Substantia nigra (tissue), 51 donors: ENCODE measurements at places on chromosomes 16 and 17.

DNA sequence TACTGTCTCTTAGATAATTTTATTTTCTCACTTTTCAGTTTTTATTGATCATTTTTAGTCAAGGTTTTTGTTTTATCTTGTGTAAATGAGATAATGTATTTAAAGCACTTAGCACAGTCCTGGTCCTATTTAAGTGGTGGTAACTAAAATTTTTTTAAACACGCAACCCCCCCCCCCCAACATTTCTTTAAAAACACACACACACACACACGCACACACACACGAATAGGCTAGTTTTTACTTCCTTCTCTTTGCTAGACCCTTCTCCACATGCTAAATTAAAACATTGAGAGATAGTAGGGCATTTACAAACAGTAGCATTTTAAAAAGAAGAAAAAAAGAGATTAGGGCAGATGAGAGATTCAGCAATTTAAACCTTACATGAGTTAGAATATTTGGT, 5.0 kb downstream of the NFATC3 start:
- no peak for DNase-seq

GRCh38 chr16:55700961-55701360, 45.2 kb downstream of the SLC6A2 start:
- no peak for DNase-seq

GRCh38 chr16:19228052-19228451, 57.5 kb upstream of the CLEC19A start:
- DNase-seq, result no peak

DNA sequence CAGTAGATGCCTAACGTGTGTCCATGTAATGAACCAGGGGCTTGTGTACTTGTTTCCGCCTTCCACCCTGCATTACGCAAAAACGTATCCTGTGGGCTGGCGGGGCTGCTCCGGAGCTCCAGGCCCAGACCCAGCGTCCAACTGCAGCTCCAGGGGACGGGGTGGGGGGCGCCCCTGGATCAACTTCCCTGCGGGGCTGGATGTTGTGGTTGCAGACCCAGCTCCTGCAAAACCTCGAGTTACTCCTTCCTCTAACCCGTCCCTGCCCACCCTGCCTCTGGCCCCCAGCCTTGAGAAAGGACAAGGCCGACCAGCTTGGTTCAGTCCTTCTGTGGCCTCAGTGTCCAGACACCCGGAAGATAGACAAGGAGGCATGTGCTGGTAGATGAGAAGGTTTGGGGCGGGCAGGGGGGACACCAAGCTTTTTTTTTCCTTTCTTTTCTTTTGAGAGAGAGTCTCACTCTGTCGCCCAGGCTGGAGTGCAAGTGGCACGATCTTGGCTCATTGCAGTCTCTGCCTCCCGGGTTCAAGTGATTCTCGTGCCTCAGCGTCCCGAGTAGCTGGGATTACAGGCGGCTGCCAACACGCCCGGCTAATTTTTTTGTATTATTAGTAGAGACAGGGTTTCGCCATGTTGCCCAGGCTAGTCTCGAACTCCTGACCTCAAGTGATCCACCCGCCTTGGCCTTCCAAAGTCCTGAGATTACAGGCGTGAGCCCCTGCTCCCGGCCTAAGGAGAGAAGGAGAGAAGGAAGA, 731 bp upstream of the EXOC7 start:
- no peak for DNase-seq

- DNase-seq, result no peak
Measured at GRCh38 chr16:12729448-12729847, 74.2 kb downstream of the CPPED1 start.

GRCh38 chr17:27810902-27811557, 10.7 kb upstream of the NOS2 start:
- DNase-seq, result no peak

GRCh38 chr17:16189791-16190348, 25.5 kb downstream of the NCOR1 start:
- no peak for DNase-seq

DNA sequence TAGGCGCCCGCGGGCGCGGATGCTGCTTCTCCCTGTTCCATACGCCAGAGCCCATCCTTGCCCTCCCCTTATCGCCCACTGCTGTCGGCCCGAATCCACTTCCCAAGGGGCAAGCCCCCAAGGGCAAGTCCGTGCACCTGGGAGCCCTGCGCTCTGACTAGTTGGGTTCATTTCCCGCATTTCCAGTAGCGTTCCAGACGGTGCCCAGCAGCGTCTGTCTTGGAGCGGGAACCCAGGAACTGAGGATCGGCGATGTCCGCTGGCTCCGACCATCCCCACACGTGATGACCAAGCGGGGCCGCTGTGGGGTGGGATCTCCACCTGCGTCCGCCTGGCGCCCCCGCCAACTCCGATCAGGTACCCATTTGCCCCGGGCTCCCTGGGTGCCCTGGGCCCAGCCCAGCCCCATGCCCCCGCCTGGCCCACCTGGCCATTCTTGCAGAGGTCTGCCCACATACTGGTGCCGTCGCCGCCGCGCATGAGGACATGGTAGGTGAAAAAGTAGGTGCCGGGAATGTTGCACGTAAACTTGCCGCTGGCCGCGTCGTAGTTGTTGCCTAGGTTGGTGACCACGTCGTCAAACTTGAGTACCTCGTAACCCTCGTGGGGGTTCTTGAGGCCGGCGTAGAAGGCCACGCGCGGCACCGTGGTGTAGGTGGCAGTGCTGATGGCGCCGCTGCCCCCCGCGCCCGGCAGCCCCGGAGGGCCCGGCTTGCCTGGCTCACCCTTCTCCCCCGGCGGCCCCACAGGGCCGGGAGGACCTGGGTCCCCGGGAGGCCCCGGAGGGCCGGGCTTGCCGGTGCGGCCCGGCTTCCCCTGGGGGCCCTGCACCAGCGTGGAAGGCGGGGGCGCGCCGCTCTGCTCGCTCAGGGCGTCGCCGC, 837 bp downstream of the C1QL1 start:
- no peak for DNase-seq

DNA sequence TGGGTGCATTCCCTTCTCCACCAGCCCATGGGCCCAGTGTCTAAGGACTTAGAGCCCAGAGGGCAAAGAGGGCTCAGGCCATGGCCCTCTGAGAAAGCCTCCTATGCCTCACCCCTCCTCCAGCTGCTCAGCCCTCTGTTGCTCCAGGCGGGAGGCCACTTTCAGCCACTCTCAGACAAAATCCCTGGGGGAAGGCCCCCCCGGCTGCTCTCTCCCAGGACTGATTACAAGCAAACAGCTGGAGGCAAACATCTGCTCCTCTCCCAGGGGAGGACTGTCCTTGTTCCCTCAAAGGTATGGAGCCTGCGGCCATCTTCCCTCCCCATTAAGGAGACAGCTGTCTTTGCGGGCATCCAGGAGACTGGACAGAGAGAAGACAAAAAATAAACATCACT, 54.9 kb upstream of the DLX4 start:
- no peak for DNase-seq

GRCh38 chr16:12576878-12577277, 226.8 kb downstream of the CPPED1 start:
- no peak for DNase-seq
